ENCODE measurements at places on chromosomes 4 and X.

GRCh38 chrX:123088331-123088730 lies 95.7 kb upstream of the GRIA3 start:
- DNase-seq: no peak

GRCh38 chrX:124341396-124342132 lies 4.8 kb upstream of the SH2D1A start:
- DNase-seq: no peak

- no peak for DNase-seq
Measured at GRCh38 chr4:155339588-155339987, 37.2 kb downstream of the MAP9 start.

GRCh38 chr4:27791640-27792039 lies 931.0 kb downstream of the STIM2 start:
- no peak for DNase-seq

DNA sequence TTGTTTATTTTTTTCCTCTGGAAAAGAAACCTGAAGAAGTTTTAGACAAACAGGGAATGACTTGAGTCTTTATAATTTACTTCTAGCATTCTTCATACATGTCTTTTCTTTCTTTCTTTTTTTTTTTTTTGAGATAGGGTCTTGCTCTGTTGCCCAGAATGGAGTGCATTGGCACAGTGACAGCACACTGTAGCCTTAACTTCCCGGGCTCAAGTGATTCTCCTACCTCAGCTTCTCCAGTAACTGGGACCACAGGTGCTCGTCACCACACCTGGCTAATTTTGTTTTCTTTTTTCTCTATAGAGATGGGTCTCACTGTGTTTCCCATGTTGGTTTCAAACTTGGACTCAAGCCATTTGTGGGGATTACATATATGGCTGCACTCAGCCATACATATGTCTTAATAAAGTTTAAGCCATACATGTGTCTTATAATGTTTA lies 71.8 kb downstream of the RAPGEF2 start:
- no peak for DNase-seq
